ENCODE measurements at places on chromosomes 2 and 18.

- no peak for DNase-seq
Measured at GRCh38 chr2:203796248-203797010, 71.1 kb upstream of the CTLA4 start.

GRCh38 chr18:66668706-66669105 is 64.8 kb upstream of the CDH19 start:
- DNase-seq = no peak

- no peak for DNase-seq
Measured at GRCh38 chr18:62523631-62524439, 1.0 kb downstream of the ZCCHC2 start.

GRCh38 chr18:46360102-46360699 is 256.0 kb downstream of the HAUS1 start:
- DNase-seq = no peak

GRCh38 chr18:45690975-45691815 is 32.8 kb upstream of the SLC14A1 start:
- DNase-seq = peak; percentile 66

GRCh38 chr2:118860506-118860905 is 13.1 kb upstream of the EN1 start:
- DNase-seq = no peak

GRCh38 chr2:58203018-58203417 is 38.1 kb downstream of the FANCL start:
- no peak for DNase-seq

GRCh38 chr2:224947566-224947965 is 94.7 kb downstream of the DOCK10 start:
- DNase-seq = peak; percentile 21

DNA sequence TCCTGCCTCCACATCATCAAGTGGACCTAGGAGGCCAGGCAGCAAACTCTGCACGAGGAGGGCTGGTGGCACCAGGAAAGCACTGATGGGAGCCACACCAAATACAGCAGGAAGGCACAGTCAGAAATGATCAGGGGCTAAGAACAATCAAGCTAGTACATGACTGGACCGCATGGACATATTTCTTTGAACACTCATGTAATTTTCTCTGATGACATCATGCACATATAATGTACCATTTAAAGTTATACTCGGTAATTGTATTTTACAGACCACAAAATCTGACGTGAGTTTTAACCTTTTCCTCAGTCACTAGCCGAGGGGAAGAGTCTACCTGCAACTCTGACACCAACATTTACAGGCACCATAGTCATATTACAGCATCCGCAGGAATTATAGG is 76.7 kb downstream of the XDH start:
- no peak for DNase-seq

DNA sequence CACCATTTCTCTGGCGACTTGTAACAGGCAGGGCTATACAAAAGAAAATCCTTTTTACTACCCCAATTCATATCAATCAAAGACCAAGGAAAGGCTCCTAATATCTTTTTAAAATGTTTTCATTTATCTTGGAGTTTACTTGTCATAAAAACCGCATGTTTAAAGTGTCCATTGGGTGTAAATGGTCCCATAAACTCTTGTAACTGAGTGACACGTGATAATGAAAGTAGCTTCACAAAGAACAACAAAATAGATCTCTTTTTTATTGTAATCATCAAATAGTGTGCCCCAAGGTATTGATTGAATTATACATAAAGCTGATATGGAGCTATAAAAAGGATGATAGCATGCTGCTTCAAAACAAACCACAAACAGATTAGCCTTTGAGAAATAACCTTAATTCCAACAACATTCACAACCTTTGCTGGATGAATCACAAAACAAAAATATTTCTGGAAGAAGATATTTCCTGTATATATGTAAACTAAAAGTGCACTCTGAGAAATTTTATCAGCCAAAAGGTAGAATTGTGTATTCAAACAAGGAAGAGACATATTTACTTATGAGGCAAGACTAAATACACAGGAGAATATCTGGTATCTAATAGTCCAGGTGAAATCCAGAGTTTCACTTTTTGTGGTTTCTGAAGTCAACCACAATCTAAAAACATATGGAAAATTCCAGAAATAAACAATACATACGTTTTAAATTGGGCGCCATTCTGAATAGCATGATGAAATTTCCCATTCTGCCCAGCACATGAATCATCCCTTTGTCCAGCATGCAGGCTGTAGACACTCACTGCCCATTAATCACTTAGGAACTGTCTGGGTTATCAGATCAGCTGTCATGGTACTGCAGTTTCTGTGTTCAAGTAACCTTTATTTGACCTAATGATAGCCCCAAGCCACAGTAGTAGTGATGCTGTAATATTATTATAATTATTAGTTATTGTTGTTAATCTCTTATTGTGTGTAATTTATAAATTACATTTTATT is 237.5 kb downstream of the PIK3C3 start:
- DNase-seq = peak; percentile 43

- peak; percentile 52 for DNase-seq
Measured at GRCh38 chr18:13379930-13380690, 161.6 kb downstream of the LDLRAD4 start.

DNA sequence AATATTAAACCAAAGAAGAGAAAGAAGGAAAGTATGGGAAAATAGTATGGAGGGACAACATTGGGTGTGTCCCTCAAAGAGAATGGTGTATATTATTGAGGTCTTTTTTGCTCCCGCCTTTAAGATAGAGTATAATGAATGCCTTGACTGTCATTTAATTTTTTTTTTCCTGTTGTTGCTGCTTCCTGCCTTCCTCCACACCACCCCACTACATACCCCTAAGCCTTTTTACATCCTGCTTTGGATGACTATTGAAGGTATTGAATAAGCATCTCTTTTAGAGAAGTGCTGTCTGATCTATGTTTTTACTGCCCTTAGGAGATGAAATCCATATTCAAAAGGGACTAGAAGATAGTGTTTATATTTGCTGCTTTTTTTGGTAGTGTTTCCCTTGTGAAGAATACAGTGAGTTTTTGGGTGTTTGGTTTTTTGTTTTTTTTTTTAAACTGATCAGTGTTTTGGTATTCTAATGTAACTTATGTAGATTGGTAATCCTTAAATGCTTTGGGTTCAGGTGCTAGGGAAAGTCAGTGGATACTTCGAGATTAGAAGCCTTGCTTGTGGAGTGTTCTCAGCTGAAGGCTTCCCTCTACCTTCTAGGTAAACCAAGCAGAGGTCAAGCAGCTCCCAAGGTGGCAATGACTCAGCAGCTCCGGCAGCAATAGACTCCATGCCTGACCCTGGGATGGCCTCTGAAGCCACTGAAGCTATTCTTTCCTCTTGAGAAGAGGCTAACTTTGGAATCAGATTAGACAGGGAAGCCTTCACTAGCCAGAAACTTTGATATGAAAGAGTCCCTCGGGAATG is 5.0 kb downstream of the FZD7 start:
- no peak for DNase-seq

DNA sequence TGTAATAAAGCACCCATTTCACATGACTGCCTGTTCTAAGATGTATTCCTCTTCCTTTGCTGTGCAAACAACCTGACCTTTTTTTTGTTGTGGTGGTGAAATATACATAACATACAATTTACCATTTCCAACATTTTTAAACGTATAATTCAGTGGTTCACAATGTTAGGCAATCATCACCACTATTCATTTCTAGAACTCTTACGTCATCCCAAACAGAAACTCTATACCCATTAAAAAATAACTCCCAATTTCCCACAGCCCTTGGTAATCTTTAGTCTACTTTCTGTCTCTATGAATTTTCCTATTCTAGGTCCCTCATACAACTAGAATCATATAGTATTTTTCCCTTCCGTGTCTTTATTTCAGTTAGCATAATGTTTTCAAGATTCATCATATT is 36.7 kb downstream of the RND3 start:
- DNase-seq = no peak

GRCh38 chr2:68591225-68591624 is 52.2 kb upstream of the PROKR1 start:
- DNase-seq = no peak

GRCh38 chr2:207265869-207266268 is 100.1 kb upstream of the KLF7 start:
- DNase-seq = peak; percentile 53

GRCh38 chr18:58268849-58269248 is 224.8 kb downstream of the NEDD4L start:
- no peak for DNase-seq

DNA sequence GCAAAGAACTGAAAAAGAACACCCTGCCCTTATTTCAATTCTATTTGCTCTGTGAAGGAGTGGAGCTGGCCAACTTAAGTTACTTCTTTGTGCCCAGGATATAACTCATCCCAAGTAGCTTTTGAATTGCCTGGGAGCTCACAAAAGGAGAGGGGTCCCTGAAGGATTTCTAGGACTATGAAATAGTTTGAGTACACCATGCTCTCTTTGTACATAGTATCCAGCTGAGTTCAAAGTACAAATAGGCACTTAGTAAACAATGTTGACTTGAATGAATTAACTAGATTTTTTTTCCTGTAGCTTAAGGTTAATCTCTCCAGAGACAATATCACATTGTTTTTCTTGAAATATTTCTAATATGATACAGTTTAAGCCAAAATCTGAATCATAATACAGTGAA is 47.7 kb downstream of the ZC3H15 start:
- DNase-seq = no peak

GRCh38 chr2:225122583-225123486 is 80.6 kb upstream of the DOCK10 start:
- DNase-seq = no peak

DNA sequence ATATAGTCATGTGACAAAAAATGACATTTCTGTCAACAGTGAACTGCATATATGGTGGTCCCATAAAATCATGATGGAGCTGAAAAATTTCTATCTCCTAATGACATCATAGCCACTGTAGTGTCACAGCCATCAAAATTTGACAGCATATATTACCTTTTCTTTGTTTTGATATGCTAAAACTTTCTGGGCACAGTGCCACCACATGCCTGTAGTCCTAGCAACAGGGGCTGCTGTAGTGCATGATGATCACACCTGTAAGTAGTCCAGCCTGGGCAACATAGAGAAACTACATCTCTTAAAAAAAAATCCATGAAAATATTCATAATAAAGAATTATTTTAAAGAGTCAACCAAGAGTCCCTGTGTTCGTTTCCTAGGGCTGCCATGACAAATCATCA is 155.5 kb upstream of the SERTAD2 start:
- no peak for DNase-seq

DNA sequence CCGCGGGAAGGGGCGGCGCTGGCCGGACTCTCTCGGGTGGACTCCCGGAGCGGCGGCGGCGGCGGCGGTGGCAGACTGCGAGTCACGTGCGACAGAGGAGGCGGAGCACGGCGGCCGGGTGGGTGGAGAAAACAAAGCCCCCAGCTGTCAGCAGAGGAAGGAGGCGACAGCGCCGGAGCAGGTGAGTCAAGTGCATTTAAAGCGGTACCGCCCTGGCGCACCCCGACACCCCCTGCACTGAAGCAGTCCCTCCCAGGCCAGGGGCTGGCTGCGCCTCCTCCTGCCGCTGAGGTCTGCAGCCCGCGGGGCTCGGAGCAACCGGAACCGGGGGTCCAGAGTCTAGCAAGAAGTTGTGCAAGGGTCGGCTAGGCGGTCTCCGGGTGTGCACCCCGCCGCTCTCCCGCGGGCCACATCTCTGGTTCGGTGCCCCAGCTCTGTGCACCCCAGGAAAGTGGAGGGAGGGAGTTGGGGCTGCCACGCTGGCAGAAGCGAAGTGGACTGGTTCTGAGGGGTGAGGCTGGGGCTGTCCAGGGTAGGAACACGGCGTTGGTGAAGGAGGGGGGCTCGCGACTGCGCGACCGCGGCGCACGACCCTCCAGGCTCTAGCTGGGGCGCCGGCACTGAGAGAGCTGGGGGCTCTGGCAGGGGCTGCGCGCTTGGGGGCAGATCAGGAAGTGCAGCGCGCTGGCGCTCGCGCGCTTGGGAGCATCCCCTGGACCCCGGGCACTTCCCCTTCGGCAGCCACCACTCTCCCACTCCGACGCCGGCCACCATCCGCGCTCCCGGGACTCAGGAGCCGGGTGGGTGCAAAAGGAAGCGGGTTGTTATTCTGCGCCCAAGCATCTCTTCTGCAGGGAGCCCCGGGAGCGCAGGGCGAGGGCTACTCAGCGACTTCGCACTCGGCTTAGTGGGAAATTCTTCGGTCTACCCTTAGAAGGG is 64.0 kb upstream of the MAPRE2 start:
- DNase-seq = peak; percentile 30

- DNase-seq = no peak
Measured at GRCh38 chr18:58756596-58757240, 85.5 kb downstream of the MALT1 start.

DNA sequence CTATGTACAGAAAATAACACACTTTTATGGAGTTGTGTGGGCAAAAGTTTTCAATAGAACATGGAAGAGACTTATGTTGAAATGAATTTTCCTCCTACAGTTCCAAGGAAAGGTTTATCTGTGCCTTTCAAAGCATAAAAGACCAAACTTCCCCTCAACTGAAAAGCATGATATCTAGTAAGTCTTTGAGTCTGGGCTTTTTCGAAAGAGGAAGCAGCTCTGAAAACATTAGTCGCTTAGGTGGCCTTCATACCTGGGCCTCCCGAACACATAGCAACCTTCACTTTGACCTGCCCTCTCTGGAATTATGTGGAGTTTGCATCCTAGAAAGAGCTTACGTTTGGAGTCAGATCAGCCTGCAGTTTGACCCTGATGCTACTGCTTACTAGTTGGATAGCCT is 4.8 kb upstream of the CAPN14 start:
- no peak for DNase-seq

DNA sequence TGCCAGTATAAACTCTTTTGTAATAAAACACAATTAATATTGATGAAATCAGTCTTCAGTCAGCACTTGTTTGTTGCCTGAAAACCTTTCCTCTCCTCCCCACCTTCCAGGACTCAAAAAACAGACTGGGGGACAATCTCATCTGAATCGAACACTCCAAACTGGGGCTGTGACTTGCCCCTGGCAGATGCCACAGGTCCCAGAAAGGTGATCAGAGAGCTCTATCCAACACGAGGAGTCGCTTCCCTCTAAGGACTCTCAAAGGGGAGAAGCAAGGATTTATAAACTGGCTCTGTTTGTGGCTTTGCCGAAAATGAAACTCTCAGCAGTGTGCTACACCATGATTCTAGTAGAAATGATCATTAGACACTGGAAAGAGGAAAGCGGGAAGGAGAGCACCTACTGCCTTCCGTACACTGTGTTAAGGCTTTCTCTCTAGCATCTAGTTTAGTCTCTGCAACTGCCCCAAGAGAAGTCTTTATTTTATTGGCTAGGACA is 199.2 kb downstream of the TGIF1 start:
- DNase-seq = no peak

- no peak for DNase-seq
Measured at GRCh38 chr2:59561281-59561680, 992.2 kb downstream of the BCL11A start.

DNA sequence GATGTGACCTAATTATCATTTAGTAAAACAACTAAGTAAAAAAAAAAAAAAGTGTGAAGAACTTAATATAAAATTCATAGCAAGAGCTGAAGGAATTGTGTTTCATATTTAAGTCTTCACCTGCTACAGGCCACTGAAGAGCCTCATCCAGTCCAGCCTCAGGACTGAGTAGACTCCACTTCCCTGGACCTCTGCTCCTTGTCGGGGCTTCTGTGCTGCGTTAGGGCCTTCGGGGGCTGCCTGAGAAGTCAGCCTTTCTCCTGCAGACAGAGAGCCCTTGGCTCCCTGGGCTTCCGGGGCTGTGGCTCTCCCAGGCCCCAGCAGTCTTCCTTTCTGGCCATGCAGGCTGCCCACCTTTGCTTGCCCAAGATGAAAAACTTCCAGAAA is 95.5 kb downstream of the MTCL1 start:
- no peak for DNase-seq

GRCh38 chr2:171483793-171484192 is 38.5 kb upstream of the CYBRD1 start:
- DNase-seq = no peak

- no peak for DNase-seq
Measured at GRCh38 chr2:6073191-6074088, 381.3 kb downstream of the SOX11 start.
